ENCODE measurements at places on chromosomes 5 and 9.
A peak's percentile ranks its signal among the peaks of the same experiment; 100 is the strongest.

DNA sequence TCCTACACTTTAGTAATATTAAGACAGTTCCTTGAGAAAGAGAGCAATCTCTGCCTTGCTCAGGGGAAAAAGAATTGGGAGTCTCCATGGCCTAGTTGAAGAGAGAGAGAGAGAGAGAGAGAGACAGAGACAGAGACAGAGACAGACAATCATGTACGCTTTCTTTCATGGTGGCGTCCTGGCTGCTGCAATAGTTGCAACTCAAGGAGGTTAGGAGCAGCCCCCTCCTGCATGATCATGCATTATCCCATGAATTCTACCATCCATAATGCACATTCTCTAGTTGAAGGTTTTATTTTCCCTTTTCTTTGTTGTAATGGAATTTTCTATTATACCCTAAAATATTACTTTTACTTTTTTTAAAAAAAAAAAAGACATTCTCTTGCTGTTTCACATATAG, 50.7 kb downstream of the PPP2R2B start:
- DNase-seq = no peak

DNA sequence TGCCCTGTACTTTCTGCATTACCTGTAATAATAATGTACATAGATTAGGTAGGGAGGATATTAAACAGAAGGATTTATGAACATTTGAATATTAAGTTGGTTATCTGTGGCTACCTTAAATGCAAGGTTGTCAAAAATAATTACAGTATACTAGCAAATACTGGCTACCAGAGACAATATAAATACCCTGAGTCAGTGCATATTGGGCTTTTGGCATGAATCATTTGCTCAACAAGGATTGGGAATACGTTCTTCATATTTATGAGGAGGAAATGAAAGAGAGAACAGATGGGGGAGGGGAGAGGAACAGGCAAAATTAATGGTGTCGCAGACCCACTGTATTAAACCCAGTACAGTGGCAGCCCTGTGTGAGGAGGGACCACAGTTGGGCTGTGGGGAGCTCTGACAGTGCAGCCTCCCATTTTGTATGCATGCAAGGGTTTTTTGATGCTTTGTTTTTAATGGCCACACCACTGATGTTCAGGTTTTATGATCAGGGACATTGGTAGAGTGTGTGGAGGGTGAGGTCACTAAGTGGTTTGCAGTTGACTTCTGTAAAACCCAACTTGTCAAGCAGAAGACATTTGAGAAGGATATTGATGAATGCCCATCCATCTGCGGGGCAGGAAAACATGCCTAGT, 56.9 kb downstream of the MVB12B start:
- no peak for DNase-seq

DNA sequence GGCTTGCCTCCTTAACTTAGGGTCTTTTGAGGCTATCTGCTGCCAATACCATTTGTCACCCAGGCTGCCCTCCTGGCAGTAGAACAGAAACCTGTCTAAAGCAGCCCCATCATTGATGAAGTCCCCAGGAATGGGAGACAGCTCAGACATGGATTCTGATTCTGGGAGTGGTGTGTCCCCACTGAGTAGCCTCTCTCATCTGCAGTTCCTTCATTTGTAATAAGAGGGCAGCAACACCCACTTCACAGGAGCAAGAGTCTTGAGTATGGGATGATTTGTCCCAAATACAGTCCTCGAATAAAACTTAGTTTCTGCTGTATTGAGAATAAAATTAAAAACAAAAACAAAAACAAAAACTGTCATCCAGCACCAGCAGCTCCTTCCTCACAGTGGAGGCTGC, 167.6 kb downstream of the ASTN2 start:
- peak; percentile 49 for DNase-seq

- DNase-seq = no peak
These were observed 159.7 kb upstream of the RAPGEF1 start for GRCh38 chr9:131899296-131900228.

- DNase-seq = no peak
These were observed 115.9 kb downstream of the CDC42SE2 start for GRCh38 chr5:131379723-131380122.

DNA sequence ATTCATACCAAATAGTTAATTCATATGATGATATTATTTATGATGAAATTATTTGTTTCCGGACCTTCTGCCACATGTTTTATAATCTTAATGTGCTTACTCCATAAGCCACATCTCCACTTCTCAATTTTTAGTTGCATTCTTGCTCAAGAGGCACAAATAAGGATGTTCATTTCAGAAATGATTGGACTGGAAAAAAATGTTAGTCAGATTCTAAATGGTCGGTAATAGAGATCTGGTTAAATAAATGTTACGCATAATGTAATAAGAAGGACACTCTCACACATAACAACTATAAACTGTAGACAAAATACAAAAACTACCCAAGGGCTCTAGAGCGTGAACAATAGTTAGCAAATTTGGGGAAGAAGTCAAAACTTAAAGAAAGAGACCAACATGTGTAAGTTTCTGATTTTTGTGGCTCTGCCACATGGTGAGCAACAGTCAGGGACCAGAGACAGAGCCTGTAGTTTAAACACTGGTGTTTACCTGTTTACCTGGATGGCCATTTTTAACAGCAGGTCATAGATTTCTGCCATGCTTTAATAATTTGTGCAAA, 554.3 kb upstream of the CLINT1 start:
- no peak for DNase-seq

GRCh38 chr5:98604721-98605425, 168.6 kb upstream of the RGMB start:
- DNase-seq = no peak

DNA sequence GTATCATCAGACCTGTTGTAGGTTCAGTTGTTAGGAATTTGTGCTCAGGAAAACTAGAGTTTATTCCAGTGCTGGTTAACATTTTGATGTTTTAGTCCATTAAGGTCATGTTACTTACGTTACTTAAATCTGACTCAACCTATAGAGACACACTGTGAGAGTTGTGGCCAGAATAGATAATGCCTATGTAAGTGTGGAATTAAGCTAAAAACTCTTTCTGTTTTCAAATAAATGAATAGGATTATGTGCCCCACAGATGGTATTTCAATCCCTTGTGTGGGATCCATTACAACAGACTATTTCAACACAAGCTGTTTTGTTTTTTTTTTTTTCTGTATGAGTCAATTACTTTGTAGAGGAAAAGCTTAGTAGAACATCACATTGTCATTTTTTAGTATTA, 68.1 kb downstream of the MEGF10 start:
- no peak for DNase-seq

DNA sequence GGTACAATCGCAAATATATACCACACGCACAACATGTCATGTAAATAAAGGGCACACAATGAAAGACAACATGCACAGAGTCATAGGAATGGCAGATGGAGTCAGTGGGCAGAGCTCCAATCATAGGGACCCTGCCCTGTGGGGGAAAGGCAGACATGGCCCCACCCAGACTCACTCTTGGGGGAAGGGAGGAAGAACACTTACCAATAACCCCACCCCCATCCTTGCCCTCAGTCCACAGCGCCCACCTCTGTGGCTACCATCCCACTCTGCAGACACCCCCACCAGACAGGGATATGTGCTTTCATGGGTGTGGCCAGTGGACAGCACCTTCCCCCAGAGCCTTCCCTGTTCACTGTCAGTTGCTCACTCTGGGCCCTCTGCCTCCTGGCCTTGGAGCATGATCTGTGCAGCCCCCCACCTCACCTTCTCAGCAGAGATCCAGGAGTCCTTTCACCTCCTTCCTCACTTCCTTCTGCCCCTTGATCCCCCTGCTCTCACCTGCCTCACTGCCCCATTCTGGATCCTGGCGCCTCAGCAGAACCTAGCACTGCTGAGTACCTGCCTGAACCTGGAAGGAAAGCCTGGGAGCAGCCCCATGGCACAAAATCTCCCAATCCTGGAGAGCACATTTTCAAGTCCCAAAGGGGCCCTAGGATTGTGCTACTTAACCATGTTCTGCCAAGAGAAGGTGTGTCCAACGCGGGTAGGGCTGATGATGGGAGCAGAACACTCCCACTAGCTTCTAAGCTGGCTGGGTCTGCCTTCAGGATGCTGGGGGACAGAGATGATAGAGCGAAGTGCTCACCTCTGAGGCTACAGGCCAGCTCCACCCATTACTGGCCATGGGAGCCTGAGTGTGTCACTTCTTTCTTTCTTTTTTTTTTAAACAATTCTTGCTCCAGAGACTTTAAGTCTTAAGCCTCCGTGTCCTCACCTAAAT, 1.5 kb upstream of the PHF19 start:
- no peak for DNase-seq

- no peak for DNase-seq
These were observed 58.6 kb downstream of the CPLANE1 start for GRCh38 chr5:37190592-37190991.

- DNase-seq = no peak
These were observed 757.5 kb upstream of the ZNF608 start for GRCh38 chr5:125503946-125504345.

GRCh38 chr9:89988458-89988857, 383.6 kb downstream of the GADD45G start:
- no peak for DNase-seq

DNA sequence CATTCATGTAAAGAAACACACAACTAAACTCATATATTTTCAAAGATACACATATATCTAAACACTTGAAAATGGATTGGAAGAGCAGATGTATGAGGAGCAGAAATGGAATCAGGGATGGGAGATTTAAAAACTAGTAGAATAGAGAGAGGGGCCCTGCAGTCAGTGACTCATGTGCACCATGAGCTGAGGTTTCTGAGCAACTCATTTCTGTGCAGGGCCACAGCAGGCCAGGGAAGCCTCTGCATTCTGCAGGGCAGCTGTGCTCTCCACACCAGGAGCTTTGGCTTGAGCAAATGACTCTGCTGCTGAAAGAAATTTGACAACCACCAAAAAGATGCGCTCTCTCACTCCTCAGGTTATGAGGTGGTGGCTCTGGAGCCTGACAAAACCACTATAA, 27.1 kb downstream of the LHX6 start:
- DNase-seq = no peak

GRCh38 chr9:17422994-17423680, 155.7 kb upstream of the SH3GL2 start:
- no peak for DNase-seq

DNA sequence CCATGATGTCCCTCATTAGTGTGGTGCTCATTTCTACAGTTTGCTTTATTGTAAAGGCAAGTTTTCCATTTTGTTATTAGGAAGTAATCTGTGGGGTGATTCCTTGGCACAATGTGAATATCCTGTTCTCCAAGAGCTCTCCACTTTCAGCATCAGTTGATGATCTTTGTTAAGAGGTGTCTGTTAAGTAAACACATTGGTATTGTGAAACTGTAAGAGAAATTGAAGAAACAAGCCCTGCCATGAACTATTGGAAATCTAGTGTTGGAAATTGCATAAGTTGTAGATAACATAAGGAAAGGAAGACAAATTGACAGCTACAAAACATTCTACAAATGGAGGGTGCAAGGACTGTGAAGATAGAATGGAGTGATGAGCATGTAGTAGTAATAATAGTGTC, 17.2 kb downstream of the RNF14 start:
- no peak for DNase-seq
